ENCODE measurements at places on chromosomes 16 and 17.

DNA sequence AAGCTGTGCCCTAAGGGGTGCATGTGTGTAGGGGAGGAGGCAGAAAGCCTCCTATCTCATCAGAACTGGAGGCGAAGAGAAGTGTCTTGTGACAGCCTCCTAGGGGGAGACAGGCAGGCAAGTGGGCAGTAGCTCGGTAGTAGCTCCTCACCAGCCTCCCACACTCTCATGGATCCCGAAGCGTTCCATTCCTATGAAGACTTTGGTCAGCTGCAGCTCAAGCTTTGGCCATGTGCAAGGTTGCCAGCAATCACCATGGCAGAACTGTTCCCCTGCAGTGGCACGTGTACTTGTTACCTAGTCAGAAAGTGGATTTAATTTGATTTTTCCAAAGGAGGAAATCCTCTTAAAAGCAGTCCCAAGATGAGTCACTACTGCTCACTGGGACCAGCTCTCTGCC is 6.7 kb downstream of the MRPL58 start:
- no peak for DNase-seq

GRCh38 chr17:58875261-58875660 is 119.6 kb downstream of the PPM1E start:
- no peak for DNase-seq

GRCh38 chr17:16106161-16106891 is 106.7 kb downstream of the TTC19 start:
- peak; percentile 44 for DNase-seq

DNA sequence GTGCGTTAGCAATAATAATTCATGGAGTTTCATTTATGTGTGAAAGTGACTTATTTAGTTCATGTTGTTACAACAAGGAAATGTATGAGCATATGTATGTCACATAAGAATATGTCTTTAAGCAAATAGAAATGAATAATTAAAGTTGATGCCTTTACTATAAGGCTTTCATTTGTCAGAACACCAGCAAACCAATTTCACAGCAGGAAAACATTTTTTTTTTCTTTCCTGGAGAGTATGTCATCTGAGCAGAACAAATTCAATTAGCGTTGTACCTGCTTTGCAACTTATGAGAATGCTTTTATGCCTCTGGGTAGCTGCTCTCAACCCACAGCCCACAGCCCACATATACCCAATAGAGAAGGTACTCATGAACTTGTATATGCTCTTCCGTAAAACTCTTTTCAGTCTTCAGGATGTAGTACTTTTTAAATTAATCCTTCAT is 26.3 kb upstream of the APOH start:
- DNase-seq: no peak

GRCh38 chr17:5592382-5592781 is 8.1 kb upstream of the NLRP1 start:
- peak; percentile 55 for DNase-seq

- DNase-seq: no peak
Observed at GRCh38 chr16:85917959-85918358, 19.0 kb downstream of the IRF8 start.

DNA sequence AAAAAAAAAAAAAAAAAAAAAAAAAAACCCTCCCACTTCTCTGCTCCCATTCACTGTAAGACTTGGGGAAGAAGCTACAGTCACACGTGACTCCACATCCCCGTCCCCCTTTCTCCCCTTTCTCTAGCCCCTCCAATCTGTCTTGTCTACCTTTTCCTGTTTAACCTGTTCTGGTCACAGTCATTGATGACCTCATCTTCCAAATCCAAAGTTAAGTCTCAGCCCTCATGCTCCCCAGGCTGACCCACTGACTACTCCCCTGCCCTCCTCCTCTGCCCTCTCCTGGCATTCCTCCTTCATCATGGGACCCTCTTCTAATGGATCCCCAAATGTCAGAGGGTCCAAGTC is 1.6 kb upstream of the CDH5 start:
- DNase-seq: no peak

DNA sequence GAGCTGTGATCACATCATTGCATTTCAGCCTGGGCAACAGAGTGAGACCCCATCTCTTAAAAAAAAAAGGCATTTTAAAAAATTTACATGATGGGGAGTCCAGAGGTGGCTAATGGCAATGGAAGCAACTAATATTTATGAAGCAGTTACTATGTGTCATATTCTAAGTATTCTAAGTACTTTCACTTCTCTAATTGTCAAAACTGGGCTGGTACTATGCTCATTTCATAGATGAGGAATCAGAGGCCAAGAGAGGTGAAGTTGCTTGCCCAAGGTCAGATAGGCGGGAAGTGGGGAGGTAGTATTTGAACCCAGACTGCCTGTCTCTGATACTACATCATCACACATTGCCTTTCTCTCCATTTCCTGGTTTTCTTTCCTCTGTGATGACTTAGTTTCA is 50.7 kb downstream of the SLC5A11 start:
- DNase-seq: no peak

DNA sequence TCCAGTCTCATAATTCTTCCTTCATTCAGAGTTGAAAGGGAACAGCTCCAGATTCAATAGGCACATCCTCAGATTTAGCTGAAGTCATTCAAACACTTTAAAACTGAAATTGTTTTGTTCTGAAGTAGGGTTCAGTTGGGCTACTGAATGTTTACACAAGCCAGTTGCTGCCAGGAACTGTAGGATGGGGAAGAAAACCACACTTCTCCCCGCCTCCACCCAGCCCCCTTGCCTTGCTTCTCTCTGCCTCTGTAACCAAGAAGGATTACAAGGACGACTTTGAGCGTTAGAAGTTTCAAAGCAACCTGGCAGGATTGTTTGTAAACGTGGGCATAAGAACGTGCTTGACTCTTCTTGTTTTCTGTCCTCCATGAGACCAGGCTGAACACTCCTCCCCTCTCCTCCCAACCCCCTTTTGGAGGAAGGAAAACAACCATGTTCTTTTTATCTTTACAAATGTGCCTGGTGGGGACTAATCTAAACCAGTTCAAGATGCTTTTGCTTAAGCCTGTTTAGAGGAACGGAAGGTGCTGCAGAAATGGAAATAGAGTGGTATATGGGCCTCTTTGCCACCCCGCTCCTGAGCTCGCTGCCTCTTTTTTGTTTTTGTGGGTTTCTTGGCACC is 287.9 kb downstream of the FTO start:
- DNase-seq: peak; percentile 43

DNA sequence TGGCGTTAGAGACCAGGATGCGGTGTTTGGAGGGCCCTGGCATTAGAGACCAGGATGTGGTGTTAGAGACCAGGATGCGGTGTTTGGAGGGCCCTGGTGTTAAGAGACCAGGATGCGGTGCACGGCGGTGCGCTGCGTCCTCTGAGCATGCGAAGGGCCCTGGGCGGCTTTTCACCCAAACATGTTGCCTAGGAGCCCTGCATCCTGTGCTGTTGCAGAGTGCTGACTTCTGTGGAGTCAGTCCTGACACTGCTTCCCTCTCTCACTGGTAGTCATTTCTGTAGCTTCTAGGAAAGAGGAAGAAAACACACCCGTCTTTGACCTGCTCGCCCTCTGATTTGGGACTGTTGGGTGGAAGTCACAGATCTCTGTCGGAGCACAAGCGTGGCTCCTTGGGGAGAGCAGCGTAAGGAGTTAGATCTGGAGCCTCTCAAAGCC is 141.2 kb downstream of the LAT start:
- DNase-seq: no peak

- DNase-seq: no peak
Observed at GRCh38 chr16:67504031-67505021, 21.0 kb upstream of the AGRP start.
